ENCODE measurements at places on chromosomes 11 and 22. TPM values are rescaled to one million over a fixed set of nuclear protein-coding genes. Genes with fewer than 3 reads are reported as not detected.

GRCh38 chr11:130868721-130869390 lies 47.4 kb downstream of the SNX19 start:
- DNase-seq = no peak
- no peaks in the 10 kb centered on the region for H3K36me3 ChIP-seq
- no peak overlapping the region for H3K4me3 ChIP-seq

KCTD21 gene
- 12.0 TPM for total RNA-seq

- H3K4me3 ChIP-seq = no peak overlapping the region
- H3K4me1 ChIP-seq = no peaks in the 10 kb centered on the region
- no peak for DNase-seq
- H3K36me3 ChIP-seq = no peaks in the 10 kb centered on the region
- H3K27me3 ChIP-seq = peaks cover 28% of the 10 kb centered on the region
Observed at GRCh38 chr22:45582955-45583320, 80.3 kb downstream of the FBLN1 start.

GRCh38 chr11:114478768-114479167 lies 39.5 kb downstream of the REXO2 start:
- no peaks in the 10 kb centered on the region for H3K36me3 ChIP-seq
- H3K27ac ChIP-seq = no peak overlapping the region
- H3K27me3 ChIP-seq = no peaks in the 10 kb centered on the region
- H3K4me3 ChIP-seq = no peak overlapping the region

SLCO2B1 gene
- 145 TPM for total RNA-seq

MAPK8IP2 gene
- 2.3 TPM for total RNA-seq

DNA sequence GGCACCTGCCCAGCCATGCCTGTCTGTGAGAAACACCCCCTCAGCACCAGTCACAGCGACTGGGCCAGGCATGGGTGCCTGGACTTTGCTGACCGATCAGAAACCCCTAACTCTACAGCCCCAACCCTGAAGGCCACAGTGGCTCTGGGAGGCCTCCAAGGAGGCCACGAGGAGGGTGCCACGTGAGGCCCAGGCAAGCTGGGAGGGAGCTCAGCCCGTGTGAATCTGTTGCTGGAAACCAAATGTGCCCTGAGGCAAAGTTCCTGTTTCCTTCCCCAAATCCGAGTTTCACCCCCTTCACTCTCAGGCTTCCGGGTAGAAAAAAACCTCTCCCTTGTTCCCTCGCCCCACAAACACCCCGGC lies 1.3 kb downstream of the UNC93B1 start:
- peaks cover 3% of the 10 kb centered on the region for H3K4me1 ChIP-seq
- peaks cover 20% of the 10 kb centered on the region for H3K36me3 ChIP-seq
- no peaks in the 10 kb centered on the region for H3K27me3 ChIP-seq
- H3K27ac ChIP-seq = no peak overlapping the region

CEND1 gene
- 0.47 TPM for total RNA-seq

CTSF gene
- total RNA-seq = 23.3 TPM

GRCh38 chr22:35155403-35156025 lies 89.6 kb downstream of the ISX start:
- no peaks in the 10 kb centered on the region for H3K4me1 ChIP-seq
- H3K27ac ChIP-seq = no peak overlapping the region
- no peak for DNase-seq
- H3K27me3 ChIP-seq = no peaks in the 10 kb centered on the region

- no peak overlapping the region for H3K27ac ChIP-seq
- no peaks in the 10 kb centered on the region for H3K36me3 ChIP-seq
- H3K4me3 ChIP-seq = no peak overlapping the region
- no peaks in the 10 kb centered on the region for H3K4me1 ChIP-seq
- H3K27me3 ChIP-seq = no peaks in the 10 kb centered on the region
- DNase-seq = peak; percentile 22
Observed at GRCh38 chr11:1983601-1983961, 14.1 kb downstream of the H19 start.

DNA sequence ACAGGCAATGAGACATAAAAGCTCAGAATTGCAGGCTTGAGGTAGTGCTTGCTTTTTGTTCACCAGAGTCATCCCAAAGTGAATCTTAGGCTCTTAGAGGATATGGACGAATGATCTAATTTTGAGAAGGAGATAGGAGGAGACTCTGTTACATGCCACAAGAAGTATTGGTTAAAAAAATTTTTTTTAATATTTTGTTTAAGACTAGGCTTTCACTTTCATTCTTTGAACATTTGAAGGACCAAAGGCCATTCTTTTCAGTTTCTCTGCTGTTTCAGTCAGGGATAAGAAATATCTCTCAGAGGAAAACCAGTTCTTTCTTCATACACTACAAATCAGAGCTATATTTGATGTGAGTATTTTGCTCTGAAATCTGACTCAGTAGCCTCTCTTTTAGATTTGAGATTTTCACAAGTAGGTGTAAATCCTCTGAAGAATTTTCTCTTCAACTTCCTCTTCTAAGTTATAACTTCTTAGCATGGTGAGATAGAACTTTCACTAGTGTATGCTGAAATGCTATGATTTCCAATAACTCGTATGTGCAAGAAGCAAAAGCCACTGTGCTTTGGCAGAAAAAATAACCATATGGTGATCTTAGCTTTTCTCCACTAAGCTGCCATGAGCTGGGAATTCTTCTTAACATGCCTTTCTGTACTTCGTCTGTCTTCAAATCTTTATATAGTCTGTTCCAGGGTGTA lies 24.1 kb upstream of the FAM181B start:
- no peak overlapping the region for H3K27ac ChIP-seq
- H3K4me1 ChIP-seq = no peaks in the 10 kb centered on the region
- H3K4me3 ChIP-seq = no peak overlapping the region
- H3K36me3 ChIP-seq = no peaks in the 10 kb centered on the region
- DNase-seq = no peak

DNA sequence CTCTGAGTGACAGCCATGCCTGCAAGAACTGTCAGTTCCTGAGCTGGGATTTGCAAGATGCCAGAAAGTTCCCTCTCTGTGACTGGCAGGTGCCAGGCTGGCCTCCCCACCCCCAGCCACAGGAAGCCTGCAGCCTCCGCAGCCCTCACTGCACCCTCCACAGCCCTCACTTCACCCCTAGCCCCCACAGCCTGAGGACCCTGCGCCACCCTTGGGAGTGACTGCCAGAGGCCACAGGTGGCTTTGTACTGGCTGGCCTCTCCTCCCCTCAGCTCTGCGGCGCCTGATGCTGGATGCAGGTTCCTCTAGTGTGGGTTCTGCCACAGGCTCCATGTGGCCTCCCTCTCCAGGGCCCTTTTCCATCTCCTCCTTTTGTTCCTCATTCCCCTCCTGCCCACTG lies 28.7 kb downstream of the MPPED1 start:
- no peaks in the 10 kb centered on the region for H3K36me3 ChIP-seq
- no peaks in the 10 kb centered on the region for H3K4me1 ChIP-seq
- H3K4me3 ChIP-seq = no peak overlapping the region
- no peak for DNase-seq

DNA sequence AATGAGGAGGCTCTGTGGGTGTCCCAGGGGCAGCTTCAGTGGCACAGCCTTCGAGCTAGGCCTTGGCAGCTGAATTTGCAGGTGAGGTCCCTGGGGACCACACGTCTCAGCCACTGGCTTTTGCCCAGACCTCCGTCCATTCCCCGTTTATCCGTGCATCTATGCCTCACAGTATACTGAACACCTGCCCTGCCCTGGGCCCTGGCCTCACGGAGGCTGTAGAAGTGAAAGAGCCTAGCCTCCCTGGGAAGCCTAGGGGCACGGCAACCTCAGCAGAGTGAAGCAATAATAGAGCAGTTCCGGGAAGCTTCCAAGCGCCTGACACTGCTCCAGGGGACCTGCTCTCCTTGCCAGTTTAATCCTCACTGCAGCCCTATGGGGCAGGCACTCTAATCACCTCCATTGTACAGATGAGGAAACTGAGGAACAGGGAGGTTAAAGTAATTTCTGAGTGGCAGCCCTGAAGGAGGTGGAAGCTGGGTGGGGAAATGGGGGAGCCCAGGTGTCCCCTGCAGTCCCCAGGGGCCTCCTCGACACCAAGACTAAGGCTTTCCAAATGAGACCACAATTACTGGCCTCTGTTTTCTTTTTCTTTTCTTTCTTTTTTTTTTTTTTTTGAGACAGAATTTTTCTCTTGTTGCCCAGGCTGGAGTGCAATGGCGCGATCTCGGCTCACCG lies 2.7 kb upstream of the NFAM1 start:
- H3K27ac ChIP-seq = peak overlapping the region; percentile 85
- DNase-seq = no peak
- peaks cover 21% of the 10 kb centered on the region for H3K27me3 ChIP-seq
- H3K4me1 ChIP-seq = peaks cover 71% of the 10 kb centered on the region
- H3K36me3 ChIP-seq = no peaks in the 10 kb centered on the region

Measured in left lung (tissue), 14 donors.